ENCODE measurements at places on chromosomes 16 and 17. TPM values are rescaled to one million over a fixed set of nuclear protein-coding genes. Genes with fewer than 3 reads are reported as not detected.

The VTN gene
- total RNA-seq = not detected

The KCNJ18 gene
- total RNA-seq = not detected

The PLLP gene
- 12.6 TPM for total RNA-seq

The SPATA33 gene
- total RNA-seq = 6.6 TPM

The UTS2R gene
- not detected for total RNA-seq

The OTOA gene
- 0.17 TPM for total RNA-seq

The CDK5R1 gene
- total RNA-seq = 16.0 TPM

The RMI2 gene
- 5.6 TPM for total RNA-seq

The C1QTNF8 gene
- not detected for total RNA-seq

The CETP gene
- total RNA-seq = not detected

The CNGB1 gene
- not detected for total RNA-seq

The TAC4 gene
- not detected for total RNA-seq

The TBC1D10B gene
- total RNA-seq = 47.0 TPM

The KAT2A gene
- 32.4 TPM for total RNA-seq

The TBC1D3C gene
- not detected for total RNA-seq
